Lower leg skin (tissue), 4 donors: ENCODE measurements at places on chromosomes 12 and 14.

GRCh38 chr12:85747941-85748495, 88.2 kb downstream of the RASSF9 start:
- no peak for DNase-seq

GRCh38 chr12:93274937-93275336, 102.8 kb upstream of the NUDT4 start:
- no peak for DNase-seq

DNA sequence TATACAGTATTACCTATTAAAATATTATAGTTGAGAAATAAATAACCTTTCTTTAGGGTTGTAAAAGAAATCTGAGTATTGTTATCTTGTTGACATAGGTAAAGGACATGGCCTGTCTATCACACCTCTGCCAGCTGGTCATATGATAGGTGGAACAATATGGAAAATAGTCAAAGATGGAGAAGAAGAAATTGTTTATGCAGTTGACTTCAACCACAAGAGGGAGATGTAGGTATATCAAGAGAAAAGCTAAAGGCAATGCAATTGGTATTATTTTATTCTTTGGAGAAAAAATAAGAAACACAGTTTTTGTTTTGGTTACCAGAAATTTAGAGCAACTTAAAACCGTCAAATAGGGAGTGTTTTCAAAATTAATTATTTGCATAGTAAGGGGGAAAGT, 13.5 kb downstream of the CPSF2 start:
- no peak for DNase-seq

DNA sequence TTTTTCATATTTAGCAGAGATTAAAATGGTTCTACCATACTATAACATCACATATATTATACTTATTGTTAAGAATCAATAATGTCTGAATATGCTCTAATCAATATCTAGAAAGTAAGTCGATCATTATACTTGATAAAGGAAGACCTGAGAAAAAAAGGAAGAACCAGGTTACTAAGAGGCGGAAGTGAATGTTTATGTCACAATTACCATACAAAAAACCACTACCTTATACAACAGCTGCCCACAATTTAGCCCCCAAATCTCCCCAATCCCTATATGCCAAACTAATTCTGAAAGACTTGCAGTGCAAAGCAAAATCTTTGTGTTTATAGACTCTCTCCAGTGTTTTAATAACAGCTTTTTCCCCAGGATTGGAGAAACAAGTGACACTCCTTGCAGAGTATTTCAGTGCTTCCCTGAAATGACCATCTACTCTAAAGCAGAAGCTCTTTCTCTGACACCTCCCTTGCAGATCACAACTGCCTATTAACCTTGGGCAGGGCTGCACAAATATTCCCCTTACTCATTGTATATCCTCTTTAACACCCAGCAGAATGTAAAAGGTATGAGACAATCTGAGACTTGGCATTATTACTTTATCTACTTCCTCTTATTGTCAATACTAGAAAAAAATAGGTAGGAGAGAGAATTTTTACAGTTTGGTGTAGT, 12.7 kb upstream of the SLC2A3 start:
- DNase-seq: no peak

DNA sequence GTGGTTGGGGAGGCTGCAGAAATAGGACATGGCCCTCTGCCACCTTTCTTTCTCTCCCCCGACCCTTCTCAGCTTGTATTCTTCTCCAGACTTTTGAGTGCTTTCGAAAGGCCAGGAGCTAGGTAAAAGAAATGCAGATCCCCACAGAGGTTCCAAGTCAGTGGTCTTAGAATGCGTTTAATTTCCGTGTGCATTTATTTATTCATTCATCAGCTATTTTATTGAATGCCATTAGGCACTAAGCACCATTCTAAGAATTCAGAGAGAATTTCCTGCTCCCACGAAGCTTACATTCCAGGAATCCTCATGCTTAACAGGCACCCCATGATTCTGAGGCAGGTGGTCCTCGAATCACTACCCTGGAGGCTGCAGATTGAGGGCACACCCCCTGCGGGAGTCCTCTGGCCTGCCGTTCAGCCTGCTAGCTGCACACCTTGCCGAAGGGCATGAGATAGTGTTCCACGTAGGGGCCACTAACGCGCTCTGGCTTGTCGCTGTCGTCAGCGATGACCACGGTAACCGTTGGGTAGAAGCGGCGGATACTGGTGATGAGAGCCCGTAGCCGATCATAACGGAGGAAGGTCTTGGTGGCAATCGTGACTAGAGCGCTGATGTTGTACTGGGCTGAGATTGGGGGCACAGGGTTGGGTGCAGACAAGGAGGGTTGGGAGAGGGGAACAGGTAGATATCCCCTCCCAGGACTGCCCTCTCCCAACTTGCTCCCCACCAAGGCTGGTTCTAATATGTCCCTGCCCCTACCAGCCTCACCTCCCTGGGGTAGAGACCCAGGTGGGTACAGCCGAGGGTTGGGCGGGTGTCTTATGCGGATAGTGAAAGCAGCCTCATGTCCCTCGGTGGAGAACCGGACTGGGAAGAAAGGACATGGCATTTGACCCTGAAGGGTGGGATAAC, 4.5 kb downstream of the B4GALNT1 start:
- peak; percentile 81 for DNase-seq

- no peak for DNase-seq
Observed at GRCh38 chr12:38776647-38777046, 128.7 kb downstream of the CPNE8 start.

DNA sequence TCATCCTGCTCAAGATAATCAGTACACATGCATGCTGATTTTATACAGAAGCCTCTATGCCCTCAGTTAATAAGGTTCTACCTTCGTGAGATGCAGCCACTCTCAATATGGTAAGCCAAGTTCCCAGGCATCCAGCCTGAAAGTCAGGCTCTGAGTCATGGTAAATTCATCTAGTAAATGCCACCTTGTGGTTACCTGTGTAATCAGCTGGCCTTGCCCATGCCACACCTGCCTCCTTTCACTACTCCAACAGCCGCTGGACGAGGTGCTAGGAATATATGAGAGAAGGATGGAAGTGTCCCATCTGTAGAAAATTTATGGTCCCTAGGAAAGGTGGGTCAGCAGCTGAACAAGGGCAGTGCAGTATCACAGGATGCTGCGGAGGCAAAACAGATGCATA, 207.3 kb downstream of the SSPN start:
- DNase-seq: peak; percentile 42

GRCh38 chr12:90280564-90281058, 572.0 kb upstream of the ATP2B1 start:
- DNase-seq: no peak

DNA sequence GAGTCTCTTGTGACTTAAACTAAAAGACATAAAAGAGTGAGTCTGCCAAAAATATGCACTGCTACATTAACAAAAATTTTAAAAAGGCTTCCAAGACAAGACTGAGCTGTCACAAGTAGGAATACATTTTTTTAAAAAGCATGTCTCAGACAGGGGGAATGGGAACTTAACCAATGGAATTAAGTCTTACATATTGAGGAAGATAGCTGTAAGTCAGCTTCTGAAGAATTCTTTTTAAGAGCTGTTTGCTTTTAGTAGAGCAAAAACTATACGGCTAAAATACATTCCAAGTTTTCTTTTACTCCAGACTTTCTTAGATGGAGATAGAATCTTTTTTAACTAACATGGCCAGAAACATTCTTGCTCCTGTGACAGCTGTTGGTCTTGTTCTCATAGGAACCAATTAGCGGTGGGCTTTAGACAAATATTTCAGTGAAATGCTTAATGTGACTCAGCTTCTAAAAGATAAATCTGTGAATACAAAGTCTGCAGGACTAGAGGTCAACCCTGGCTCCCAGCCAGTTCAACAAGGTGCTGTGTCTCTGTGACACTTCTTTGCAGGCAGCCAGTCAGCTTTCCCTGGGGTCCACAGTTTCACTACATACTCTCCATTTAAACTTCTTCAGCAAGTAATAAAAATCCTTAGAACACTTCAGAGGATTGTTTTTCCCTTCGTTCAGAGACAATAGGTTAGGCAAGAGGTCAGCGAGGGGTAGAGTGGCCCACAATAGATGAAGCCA, 187.6 kb downstream of the NAV3 start:
- no peak for DNase-seq

GRCh38 chr14:52538623-52539022, 13.7 kb downstream of the TXNDC16 start:
- DNase-seq: no peak

- no peak for DNase-seq
Observed at GRCh38 chr12:111186347-111186746, 182.5 kb downstream of the PHETA1 start.

GRCh38 chr12:29725587-29726320, 58.0 kb downstream of the TMTC1 start:
- no peak for DNase-seq

DNA sequence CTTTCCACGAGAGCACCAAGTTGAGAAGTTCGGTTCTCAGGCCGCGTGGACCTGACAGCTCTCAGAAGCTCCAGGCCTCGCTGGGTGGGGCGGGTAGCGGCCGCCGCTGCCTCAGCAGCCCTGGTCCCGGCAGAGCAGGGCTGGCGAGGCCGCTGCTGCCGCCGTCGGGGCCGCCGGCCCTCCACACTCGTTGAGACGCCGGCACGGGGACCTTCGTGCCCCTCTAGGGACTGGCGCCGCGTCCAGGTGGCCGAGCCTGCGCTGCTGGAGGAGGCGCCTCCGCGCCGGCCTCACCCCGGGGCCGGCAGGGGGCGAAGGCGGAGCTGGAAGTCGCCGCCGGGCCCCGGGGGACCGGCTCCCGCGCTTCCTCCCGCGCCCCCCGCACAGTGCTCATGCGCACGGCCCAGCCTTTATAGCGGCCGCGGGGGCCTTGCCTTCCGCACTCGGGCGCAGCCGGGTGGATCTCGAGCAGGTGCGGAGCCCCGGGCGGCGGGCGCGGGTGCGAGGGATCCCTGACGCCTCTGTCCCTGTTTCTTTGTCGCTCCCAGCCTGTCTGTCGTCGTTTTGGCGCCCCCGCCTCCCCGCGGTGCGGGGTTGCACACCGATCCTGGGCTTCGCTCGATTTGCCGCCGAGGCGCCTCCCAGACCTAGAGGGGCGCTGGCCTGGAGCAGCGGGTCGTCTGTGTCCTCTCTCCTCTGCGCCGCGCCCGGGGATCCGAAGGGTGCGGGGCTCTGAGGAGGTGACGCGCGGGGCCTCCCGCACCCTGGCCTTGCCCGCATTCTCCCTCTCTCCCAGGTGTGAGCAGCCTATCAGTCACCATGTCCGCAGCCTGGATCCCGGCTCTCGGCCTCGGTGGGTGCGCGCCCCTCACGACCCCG, at the start of gene COCH:
TSS of gene COCH (plus strand) at position 440 of the 879 bp plus-strand sequence. CDS start at position 820, 380 bp downstream.
- no peak for DNase-seq
